Activated naive CD4-positive, alpha-beta T cell treated with anti-CD3 and anti-CD28 coated beads, Interleukin-2, amount 10 ng/mL, durations not matched to agents 7 days and 5 days (primary cell): ENCODE measurements at places on chromosomes 4 and X.

GRCh38 chr4:169557061-169557636, 55.2 kb downstream of the NEK1 start:
- no peak for DNase-seq

DNA sequence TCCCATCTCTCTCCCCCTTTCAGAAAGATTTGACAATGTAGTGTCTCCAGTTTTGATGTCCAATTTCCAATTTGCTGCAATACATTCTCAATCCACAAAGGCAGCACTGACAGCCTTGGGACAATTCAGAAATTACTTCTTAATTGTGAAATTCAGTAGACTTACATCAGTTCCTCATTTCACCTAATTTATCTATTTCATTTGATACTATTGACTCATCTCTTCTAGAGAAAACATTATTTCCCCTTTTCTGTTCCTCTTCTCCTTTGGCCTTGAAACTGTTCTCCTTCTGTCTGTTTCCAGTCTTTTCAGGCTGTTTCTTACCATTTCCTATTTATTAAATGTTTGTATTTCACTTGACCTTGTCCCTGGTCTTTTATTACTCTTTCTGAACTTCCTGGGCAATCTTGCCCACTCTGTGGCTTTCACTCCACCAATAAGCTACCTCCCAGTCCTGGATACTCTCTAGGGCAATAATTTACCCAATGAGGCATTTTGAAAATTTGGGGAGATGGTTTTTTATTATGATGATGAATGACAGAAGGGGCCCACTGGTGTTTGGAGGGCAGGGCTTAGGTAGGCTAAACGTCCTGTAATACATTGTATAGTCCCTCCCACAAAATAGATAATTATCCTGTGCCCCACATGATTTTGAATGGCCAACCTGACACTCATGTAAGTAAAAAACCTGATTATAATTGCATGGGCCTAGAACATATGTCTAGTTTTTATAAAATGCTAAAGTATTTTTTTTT, 498.0 kb upstream of the BOD1L1 start:
- no peak for DNase-seq

DNA sequence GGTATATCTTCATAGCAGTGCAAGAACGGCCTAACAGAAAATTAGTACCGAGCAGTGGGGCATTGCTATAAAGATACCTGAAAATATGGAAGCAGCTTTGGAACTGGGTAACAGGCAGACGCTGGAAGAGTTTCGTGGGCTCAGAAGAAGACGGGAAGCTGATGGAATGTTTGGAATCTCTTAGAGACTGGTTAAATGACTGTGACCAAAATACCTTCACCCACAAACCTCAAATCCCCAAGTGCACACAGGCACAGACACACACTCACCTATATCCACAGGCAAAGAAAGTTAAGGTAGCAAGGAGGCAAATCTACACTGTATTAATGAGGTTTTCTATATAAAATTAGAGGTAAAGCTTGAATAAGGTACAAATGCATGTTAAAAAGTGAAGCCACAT, 14.6 kb upstream of the SPRY1 start:
- no peak for DNase-seq

GRCh38 chr4:141458501-141458900, 177.9 kb upstream of the IL15 start:
- DNase-seq, result no peak
